HL-60 (cell line): ENCODE measurements at places on chromosomes 12 and 14.
A peak's percentile ranks its signal among the peaks of the same experiment; 100 is the strongest.

DNA sequence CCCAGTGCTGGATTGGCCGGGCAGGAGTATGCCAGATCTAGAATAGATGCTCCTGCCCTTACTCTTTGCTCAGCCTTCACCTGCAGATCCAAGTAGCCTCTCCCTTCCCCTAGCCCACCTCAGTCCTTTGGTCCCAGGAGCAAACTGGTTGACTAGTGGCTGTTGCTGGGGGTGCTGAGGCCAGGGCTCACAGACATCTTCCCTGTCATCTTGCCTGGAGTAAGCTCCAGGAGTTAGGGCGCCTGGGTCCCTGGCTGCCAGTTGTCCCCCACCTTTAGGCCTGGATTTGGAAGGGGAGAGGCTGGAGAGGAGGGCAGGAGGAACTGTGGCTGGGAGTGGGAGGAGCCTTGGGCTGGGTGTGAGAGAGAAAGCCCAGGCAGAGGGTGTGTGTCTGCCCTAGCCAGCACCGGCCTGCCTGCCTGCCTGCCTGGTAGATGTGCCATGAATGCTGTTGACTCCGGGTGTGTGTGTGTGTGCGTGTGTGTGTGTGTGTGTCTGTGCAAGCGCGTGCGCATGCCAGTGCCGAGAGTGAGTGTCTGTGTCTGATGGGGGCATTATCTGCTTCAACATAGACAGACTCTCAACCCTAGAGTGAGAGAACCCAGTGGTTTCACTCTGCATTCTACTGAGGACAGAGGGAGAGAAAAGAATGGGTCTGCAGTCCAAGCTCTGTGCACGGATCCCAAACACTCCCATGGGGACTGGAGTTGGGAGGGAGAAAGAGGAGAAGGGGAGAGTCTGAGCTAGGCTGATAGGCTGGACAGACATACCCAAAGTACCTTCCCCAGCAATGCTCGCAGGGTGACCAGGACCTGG lies 845 bp upstream of the RARG start:
- DNase-seq, result no peak

DNA sequence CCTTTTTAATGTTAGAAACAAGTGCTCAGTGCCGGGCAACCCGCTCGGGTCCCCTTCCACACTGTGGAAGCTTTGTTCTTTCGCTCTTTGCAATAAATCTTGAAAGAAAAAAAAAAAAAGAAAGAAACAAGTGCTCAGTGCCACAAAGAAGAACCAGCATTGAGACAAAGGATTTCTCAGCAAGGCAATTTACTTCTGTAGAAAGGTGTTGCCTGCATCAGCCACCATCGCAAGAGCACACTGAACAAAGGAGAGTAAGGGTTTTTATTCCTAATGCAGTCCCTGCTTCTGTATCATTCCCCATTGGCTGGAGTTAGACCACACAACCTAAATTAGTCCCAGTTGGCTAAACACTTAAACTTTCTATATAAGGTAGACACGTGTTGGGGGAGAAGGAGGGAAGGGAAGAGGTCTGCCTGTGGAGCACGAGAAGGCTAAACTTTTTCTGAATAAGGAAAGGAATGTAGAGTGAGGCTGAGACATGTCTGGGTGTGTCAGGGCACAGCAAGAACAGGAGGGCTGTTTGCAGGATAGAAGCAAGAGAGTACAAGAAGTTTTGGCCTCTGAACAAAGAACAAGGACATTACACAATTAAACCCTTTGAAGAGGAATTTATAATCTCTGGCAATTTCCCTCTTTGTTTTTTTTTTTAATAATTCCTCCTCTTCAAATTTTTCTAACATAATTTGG lies 21.4 kb downstream of the KLRF2 start:
- DNase-seq, result no peak

GRCh38 chr14:52885230-52885629 lies 65.6 kb downstream of the FERMT2 start:
- DNase-seq, result no peak

DNA sequence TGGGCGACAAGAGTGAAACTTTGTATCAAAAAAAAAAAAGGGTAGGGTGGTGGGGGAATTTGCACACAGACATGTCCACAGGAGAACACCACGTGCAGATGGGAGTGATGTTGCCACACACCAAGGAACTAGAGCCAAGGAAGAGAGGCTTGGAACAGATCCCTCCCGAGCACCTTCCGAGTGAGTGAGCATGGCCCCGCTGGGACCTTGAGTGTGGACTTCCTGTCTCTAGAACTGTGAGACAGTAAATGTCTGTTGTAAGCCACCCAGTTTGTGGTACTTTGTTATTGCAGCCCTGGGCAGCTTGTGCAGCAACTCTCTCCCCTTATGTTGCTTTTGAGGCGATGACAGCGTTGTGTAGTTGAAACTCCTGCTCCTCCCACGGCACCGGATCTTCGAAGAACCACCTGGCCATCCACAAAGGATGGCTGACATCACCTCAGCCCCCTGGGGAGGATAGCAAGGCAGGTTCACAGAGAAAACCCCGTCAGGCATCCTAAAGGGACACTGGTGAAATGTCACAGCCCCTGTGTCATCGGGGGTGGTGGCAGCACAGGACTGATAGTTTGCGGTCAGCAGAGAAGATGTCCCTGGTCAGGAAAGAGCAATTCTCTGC lies 54.7 kb upstream of the PLEKHG3 start:
- DNase-seq, result no peak

DNA sequence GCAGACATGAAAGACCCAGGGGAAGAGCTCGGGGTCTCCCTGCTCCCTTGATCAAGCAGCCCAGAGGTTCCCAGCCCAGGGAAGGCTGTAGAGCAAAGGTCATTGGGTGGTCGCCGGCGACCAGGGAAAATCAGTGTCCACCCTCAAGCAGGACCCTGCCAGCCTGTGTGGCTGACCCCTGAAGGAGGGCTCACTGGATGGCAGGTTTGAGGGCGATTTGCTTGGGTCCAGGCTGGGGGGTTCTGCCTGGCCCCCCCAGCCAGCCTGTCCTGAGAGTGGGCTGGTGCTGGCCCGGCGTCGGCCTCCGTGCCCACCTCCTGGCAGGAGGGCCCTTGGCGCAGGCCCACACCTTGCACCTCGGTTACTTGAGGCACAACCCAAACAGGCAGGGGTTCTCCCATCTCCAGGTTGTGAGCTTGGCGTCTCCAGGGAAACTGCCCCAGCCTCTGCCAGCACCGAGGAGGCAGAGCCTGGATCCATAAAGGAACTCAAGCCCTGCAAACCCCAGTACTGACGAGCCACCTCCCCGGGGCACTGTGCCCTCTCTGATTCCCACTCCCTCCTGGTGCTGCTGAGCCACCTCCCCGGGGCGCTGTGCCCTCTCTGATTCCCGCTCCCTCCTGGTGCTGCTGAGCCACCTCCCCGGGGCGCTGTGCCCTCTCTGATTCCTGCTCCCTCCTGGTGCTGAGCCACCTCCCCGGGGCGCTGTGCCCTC lies 329.0 kb upstream of the SFSWAP start:
- no peak for DNase-seq

DNA sequence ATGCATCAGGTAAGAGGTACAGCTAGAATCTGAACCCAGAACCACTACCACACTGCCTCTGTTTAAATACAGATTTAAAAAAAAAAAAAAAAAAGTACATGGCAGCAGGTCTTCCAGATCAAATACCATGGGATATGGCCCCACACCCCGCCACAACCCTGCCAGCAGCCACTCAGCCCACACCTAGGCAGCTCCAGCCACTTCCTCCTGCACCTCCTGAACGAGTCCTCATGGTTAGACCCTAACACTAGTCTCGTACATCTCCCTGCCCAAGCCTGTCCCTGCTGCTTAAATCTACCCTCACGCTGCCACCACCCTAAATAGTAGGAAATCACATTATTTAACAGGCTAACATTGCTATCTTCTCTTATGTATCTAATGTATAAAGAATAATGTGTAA lies 12.6 kb downstream of the SETD3 start:
- no peak for DNase-seq

DNA sequence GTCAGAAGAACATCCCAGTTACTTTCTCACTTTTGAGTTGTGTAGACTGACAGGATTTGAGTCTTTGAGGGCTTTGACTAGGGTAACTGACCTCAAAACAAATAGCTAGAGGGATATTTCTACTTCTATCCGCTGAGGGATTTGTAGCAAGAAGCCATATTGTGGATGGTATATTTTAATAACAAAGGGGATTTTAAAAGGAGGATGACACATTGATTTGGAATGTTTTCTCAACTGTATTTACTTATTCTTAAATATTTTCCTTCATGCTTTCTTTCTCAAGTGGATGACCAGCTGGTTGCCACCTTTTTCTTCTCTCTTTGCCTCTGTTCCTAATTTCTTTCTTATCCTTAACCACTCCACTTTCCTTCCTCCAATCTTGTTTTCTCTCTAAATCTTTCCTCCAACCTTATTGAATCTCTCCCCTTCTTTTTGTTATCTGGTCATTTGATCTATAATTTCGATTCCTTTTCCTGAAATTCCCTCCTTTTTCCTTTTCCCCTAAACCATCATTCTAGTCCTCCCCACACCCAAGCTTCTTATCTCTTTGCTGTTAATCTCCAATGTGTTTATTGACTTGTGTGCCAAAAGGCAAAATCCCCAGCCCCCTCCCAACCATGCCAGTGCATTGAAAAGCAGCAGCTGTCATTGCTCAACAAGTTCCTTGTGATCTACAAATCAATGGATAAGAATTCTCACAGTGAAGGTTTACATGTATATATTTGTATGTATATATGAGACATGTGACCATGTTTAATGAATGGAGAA lies 411.6 kb downstream of the RAD51B start:
- DNase-seq, result no peak

GRCh38 chr12:126747530-126748149 lies 1519.3 kb upstream of the TMEM132C start:
- peak; percentile 43 for DNase-seq

GRCh38 chr14:67963960-67964812 lies 144.6 kb downstream of the RAD51B start:
- DNase-seq, result no peak

GRCh38 chr12:107761502-107761904 lies 566 bp upstream of the PRDM4 start:
- no peak for DNase-seq

- DNase-seq, result no peak
Observed at GRCh38 chr12:52027085-52027843, 20.5 kb downstream of the TAMALIN start.

DNA sequence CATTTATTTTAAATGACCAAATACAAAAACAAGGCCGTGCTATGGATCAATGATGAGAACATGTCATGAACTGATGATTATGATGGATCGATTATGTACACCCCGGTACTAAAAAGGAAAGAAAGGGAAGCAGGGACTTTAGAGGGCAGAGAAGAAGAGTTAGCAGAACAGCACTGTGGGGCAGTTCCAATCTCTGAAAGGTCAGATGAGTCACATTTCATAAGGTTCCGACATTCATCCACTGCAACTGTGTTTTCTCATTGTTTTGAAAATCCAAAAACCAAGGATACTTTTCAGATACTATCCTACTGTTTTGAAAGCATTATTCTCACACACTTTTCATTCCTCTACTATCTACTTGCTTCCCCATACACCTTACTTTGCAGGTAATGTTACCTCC lies 169.3 kb downstream of the STXBP6 start:
- DNase-seq, result no peak

DNA sequence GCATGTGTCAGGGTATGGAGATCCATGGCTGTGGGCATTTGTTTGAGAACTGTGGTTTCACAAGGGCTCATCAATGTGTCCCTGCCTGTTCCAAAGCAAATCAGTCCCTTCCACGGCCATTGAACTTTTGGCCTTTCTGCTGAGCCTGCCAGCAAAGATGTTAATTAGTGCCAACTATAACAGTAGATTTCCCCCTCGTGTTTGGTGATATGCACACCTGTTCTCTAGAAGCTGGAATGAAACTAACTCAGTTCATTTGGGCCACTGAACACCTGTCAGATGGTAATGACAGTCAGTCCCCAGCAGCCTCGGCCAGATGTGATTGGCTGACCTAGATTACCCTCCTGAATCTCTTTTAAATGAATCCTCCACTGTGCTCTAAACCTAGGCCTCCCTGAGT lies 43.2 kb downstream of the IRAK3 start:
- no peak for DNase-seq

GRCh38 chr12:7190268-7191055 lies 976 bp downstream of the PEX5 start:
- no peak for DNase-seq

DNA sequence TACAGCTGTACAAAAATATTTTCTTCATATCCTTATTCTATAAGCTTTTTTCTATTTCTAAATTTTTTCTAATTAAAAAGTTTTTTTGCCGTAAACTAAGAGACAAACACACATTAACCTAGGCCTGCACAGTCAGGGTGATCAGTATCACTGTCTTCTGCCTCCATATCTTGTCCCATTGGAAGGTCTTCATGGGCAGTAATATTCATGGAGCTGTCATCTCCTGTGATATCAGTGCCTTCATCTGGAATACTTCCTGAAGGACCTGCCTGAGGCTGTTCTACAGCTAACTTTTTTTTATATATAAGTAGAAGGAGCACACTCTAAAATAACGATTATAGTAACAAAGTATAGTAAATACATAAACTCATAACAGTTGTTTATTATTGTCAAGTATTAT lies 17.8 kb downstream of the USP15 start:
- DNase-seq, result no peak

- DNase-seq, result peak; percentile 46
Observed at GRCh38 chr14:81169711-81170103, 51.1 kb downstream of the GTF2A1 start.

DNA sequence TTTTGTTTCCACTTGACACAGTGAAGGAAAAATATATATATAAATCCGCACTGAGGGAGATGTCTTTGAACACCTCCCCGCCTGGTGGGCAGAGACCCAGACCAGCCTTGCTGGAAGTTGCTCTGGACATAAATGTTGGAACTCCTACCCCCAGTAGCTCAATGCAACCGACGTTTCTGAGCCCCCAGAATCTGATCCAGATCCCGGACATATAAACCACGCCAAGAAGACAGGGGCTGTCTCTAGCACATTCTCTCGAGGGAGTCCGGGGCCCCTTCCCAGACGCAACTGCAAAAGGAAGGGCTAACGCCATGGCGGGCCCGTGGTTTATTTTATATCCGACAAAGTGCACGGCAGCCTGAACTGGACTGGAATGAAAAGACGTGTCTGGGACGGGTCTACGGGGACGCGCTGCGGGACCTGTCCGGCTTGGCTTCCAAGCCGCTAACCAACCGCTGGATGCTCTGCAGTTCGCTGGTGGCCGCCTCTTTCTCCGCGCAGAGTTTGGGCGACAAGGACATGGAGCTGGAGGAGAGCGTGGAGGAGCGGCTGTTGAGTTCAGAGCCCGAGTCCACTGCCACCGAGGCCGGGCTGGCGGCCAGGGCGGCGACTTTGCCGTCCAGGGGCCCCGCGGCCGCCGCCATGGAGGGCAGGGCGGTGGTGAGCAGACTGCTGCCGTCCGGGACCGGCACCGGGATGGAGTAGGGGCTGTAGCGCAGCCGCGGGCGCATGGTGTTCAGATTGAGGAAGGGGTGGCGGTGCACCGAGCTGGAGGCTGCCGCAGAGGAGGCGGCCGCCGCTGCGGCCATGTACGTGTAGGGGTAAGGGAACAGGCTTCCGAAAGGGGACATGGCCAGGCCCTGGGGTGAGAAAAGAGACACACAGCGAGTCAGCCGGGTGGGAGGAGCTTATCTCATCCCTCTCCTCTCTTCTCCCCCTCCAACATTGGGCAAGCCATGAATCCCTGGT lies 12.2 kb downstream of the TBX3 start:
- no peak for DNase-seq
